CD4-positive, alpha-beta T cell treated with Interleukin-12 subunit alpha and Interleukin-12 subunit beta, for 1 hour (primary cell): ENCODE measurements at places on chromosomes 3 and 15.

DNA sequence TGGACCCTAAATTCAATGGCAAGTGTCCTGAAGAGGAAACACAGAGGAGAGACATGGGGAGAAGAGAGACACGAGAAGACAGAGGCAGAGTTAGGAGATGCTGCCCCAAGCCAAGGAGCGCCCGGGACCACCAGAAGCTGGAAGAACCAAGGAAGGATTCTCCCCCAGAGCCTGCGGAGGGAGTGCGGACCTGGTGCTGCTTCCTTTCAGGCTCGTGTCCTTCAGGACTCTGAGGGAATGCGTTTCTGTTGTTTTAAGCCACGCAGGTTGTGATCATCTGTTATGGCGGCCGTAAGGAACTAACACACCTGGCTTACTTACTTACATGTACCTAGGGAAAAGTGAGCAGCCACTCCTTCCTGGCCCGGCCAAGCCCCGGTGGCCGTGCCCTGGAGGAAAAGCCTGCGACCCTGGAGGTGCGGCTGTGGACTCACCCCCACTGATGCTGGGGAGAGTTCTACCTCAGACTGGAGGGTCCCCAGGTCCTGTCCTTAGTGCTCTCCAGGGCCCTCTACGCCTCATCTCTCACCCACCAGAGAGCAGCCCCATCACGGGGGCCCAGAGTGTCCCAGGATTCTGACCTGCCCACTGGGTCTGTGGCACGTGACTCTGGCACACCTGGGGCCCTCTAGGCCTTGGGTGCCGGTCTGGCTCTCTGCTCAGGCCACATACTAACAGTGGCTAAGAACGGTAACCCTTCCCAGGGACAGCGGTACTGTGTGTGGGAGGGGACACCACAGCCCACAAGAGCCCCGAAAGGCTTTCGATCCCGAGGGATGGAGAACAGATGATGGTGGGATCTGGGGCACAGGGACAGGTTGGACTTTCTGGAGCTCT lies 61.8 kb downstream of the ITGA11 start:
- DNase-seq = no peak

DNA sequence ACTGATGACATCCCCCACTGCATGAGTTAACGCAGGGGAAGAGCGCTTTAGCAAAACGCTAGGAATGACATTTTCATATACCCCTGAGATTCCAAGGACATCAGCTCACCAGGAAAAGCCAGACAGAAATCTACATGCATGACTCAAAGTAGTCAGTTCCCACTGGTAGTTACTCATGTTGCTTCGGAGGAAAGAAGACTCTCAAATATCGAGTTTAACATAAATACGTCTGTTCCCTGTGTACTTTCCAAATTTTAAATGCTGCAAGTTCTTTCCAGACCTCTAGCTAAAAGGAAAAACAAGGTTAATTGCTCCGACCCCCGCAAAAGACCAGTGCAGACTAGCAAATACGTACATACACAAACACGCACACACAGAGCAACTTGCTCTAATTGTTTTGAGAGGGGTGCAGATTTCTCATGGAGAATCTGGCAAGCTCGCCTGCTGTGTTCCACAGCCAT lies 115.4 kb upstream of the PRICKLE2 start:
- no peak for DNase-seq

DNA sequence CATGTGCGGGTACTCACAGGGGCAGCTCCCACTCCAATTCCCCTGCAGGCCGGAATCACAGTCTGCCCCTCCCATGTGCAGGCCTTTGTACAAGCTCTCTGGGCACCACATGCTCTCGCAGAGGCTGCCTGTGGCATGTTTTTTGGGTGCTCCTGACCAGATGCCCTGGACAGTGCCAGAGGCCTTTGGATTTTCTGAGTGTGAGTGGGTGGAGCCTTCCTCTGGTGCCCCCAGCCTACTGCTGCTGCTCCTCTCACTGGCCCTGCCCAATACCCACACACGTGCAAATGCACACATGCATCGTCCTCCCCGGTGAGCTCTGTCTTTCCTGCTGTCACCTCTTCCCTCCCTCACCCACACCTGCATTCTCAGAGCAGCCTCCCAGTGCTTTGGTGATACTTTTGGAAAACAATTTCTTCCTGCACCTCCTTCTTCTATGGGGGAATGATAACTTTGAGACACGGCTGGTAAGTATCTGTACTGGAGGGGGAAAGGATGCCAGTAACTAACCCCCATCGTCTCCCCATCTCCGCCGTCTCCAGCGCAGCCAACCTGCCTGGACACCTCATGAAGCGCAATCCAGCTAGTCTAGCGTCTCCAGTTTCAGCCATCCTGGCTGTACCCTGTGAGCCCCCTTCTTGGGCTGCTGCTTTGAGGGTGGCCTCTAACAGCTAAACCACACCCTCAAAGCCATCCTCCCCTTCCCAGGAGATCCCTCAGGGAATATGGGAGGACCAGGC lies 229.4 kb upstream of the TOPAZ1 start:
- no peak for DNase-seq

DNA sequence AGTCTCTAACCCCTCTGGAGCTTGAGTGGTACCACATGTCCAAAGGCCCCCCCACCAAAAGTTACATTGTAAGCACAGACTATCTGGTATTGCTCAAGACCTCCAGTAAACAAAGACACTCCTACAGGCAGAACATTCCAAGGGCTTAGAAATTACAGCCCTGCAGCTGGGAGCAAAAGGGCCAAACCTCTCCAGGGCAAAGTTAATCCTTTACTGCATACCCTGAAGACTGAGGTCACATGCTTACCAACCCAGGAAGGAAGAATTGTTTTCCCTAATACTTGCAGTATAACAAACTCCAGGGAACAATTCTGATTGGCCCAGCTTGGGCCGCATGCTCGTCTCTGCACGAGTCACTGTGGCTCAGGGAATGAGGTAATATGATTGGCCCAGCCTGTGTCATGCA lies 266.1 kb upstream of the NR2F2 start:
- DNase-seq = no peak

GRCh38 chr3:86814918-86815655 lies 175.9 kb downstream of the VGLL3 start:
- DNase-seq = no peak

DNA sequence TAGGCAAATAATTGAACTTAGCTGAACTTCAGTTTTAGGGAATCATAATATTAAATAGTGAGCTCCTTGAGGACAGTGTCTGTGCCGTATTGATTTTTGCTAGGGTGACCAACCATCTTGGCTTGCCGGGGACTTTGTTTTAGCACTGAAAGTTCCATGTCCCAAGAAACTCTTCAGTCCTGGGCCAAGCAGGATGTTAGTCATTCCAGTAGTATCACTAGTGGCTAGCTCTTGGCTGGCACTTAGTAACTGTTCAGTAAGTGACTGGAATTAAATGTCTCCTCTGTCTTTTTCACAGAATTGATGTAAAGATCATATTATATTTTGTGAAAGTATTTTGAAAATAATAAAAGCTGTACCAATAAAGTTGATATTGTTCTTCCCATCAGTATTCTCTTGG lies 42.3 kb downstream of the RSRC1 start:
- DNase-seq = no peak
